ENCODE measurements at places on chromosomes 3 and 15.

GRCh38 chr3:139529662-139530061, 9.9 kb downstream of the RBP1 start:
- no peak for DNase-seq

GRCh38 chr15:74988007-74988800, 7.2 kb upstream of the SCAMP5 start:
- peak; percentile 34 for DNase-seq

DNA sequence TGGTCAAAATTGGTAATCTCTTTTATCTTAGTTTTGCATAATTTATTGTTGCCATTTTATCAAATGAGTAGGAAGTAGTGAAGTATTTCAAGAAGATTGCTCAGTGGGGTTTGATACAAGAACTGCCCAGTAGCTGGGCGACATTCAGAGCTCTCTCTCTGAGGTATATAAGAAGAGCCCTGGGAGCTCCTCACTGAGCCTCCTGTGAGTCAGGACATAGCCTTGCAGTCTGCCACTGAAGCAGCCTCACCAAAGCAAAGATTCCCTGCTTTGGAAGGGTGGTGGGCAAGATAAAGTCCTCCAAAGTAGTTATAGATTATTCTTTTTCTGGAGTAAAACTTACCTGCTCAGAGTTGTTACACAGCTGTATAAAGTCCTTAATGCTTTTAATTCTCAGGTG, 26.1 kb downstream of the SKIL start:
- DNase-seq = peak; percentile 58

- DNase-seq = no peak
Observed at GRCh38 chr15:98547741-98548138, 100.6 kb upstream of the IGF1R start.

GRCh38 chr15:66850078-66850991, 148.3 kb downstream of the SMAD6 start:
- peak; percentile 32 for DNase-seq

DNA sequence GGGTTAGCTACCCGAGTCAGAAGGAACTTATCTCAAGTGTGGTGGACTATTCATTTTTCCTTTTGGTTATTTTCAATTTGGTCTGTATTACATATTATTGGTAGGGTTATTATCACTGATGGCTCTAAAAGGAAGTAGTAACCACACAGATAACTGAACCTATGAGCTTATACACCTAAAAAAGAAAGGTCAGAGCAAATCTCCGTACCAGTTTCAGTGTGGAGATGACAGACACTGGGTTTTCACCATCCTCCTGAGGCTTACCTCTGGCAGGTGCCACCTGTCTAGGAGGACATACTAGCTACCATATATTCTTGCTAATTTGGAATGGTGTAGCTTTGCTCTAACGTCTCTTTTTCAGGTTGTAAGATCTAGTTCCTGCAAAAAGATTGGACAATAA, 10.2 kb downstream of the GAP43 start:
- DNase-seq = no peak
